ENCODE measurements at places on chromosomes 16 and 17. TPM values are rescaled to one million over a fixed set of nuclear protein-coding genes. Genes with fewer than 3 reads are reported as not detected.

DNA sequence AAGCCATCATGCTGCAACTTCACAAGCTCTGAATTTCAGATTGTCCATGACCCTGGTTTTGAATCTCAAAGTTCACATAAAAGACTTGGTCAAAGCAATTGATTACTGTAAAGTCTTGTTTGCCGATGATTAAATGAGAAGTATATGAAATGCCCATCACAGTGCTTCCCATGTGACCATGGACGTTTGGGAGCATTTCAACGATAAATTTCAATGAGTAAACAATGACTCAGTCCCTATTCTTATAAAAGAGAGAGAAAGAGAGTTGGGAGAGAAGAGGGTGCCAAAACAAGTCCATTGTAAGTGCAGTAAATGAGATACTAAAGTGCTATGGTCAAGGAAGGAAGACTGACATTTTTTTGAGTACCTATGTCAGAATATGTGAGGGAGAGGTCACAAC lies 276.9 kb downstream of the SOX9 start:
- ATAC-seq, result no peak

DNA sequence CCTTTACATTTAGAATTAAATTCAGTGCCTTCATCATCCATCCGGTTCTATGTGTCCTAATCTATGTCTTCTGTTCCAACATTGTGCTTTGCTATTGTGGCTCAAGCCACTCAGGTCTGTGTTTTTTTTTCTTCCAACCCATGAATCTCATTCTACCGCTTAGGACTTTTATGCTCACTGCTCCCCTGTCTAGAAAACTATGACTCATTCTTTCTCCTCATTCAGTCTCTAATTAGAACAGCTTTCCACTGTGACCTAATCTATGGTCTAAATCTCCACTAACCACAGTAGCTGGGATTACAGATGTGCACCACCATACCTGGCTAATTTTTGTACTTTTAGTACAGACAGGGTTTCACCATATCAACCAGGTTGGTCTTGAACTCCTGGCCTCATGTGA lies 418.7 kb downstream of the KCNJ2 start:
- ATAC-seq, result peak; percentile 55

DNA sequence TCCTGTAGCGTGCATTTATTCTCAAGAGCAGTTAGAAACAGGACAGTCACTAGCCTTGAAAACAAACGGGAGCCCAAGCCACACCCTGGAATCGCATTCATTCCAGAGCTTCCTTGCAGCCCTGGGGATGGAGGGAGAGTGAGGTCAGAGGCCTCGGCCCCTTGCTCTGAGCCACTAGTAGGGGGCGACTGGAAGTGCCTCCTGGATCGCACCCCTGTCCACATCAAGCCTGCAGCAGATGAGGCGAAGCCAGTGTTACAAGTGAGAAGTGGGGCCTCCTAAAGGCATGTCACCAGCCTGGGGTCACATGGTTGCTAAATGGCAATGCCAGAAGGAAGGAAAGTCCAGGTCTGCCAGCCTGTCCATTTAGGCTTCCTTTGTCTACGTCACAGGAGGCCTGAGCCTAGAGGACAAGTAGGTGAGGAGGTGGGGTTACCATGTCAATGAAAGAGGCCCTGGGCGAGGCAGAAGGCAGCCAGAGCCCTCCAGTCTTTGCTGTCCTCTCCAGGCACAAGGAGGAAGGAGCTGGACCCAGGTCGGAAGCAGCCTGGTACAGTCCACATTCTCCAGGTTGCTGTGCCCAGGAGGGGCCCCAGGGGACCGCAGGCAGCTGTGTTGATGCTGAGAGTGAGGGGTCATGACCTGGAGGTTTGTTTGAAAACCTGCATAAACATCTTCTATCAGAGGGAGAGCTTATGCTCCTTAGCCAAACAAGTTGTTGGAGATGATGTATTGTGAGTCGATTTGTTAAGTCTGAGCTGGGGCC lies 3.0 kb upstream of the RCVRN start:
- no peak for ATAC-seq

Gene TBC1D10B
- total RNA-seq, result 30.2 TPM

DNA sequence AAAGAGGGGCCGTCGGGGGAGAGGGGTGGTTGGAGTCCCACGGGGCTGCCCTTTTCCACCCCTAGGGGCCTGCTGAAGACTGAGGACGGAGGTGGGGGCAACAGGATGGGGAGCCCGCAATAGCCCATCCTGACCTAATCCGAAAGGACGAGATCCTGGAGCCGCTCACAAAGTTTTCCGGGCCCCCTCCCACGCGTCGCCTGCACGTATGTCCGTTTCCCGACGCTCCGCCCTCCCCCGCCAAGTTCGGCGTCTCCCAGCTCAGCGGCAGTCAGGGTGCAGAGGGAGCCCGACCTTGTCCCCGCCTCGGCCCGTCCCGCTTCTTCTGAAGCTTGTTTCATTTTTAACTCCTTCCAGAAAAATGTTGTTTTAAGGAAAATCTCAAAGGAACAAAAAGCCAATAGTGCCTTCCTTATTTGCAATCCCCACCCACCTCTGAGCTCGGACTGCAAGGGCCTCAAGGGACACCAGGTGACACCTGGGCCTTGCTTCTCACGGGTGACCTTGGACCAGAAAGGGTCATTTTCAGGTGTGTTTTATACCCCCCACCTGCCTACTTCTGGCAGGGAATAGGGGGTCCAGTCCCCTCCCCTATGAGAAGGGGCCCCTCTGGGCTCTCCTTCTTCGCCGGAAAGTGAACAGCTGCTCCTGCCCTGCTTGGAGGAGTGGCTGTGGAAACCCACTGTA lies 3.4 kb upstream of the ZNF423 start:
- no peak for ATAC-seq
